T-helper 2 cell treated with Interferon-gamma antibody and Interleukin-4, amounts not matched to agents 5 μg/mL and 100 μg/mL, for 36 hours (primary cell): ENCODE measurements at places on chromosomes 1 and 21.

DNA sequence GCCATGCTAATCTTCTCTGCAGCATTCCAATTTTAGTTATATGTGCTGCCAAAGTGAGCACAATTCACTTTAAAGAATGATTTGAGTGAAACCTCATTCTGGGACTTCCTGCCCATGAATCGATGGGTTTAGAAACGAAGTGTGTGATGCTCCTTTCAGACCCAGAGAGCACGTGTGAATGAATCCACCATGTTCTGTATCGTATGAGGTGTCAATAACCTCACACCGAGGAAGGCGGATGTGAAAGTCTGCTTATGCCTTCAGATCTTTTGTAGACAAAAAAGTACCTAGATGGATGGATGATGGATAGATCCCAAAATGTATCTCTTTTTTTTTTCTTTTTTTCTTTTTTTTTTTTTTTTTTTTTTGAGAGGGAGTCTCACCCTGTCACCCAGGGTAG, 13.8 kb downstream of the UBASH3A start:
- no peaks in the 10 kb centered on the region for H3K27me3 ChIP-seq
- H3K4me3 ChIP-seq = peak overlapping the region; percentile 45
- H3K36me3 ChIP-seq = peaks cover 87% of the 10 kb centered on the region
- DNase-seq = no peak
- peak overlapping the region; percentile 73 for H3K27ac ChIP-seq
- peaks cover 70% of the 10 kb centered on the region for H3K4me1 ChIP-seq

DNA sequence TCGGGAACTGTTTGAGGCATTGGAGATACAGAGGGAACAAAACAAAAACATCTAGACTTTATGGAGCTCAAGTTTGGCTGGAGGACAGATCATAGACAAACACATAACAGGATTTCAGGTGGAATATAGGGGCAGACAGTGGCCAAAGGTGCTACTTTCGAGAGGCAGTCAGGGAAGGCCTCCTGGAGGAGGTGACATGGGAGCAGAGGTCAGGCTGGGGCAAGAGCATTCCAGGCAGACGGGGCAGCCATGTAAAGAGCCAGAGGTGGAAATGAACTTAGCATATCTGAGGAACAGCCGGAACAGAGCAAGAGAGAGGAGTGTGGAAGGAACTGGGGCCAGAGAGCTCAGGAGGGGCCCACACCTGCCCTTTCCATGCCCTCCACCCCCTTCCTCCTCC, 122.3 kb downstream of the DMRTB1 start:
- H3K27me3 ChIP-seq = peaks cover 3% of the 10 kb centered on the region
- peaks cover 10% of the 10 kb centered on the region for H3K4me1 ChIP-seq
- no peaks in the 10 kb centered on the region for H3K36me3 ChIP-seq
- no peak overlapping the region for H3K27ac ChIP-seq

GRCh38 chr1:46820076-46820475, 21.2 kb downstream of the CYP4B1 start:
- no peaks in the 10 kb centered on the region for H3K27me3 ChIP-seq
- no peak for DNase-seq
- no peaks in the 10 kb centered on the region for H3K36me3 ChIP-seq
- H3K27ac ChIP-seq = no peak overlapping the region

DNA sequence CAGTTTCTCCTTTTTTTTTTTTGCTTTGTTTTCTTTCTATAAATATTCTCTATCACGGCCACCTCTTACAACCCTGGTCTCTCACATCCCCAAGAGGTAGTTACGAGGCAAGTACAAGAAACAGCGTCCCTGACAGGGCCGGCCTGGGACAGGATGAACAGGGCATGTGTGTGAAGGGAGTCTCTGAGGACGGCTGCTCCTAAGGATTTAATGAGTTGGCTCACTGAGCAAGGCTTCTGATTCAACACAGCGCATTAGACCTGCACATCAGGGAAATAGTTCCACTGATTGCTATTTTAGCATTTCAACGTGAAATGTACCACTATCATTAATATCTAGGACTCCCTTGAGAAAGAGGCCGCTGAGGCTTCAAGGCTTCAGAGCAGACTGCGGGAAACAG, 54.0 kb downstream of the NTPCR start:
- no peak overlapping the region for H3K27ac ChIP-seq
- no peak for DNase-seq
- no peaks in the 10 kb centered on the region for H3K27me3 ChIP-seq
- H3K36me3 ChIP-seq = peaks cover 6% of the 10 kb centered on the region
- H3K4me3 ChIP-seq = no peak overlapping the region

- H3K27me3 ChIP-seq = peaks cover 16% of the 10 kb centered on the region
- H3K4me3 ChIP-seq = peak overlapping the region; percentile 96
- H3K27ac ChIP-seq = peak overlapping the region; percentile 95
- peaks cover 27% of the 10 kb centered on the region for H3K4me1 ChIP-seq
Observed at GRCh38 chr1:192809307-192810252, 741 bp downstream of the RGS2 start.
